HEK293T (cell line): ENCODE measurements at places on chromosomes 5 and 9.

GRCh38 chr5:39624268-39624886 is 199.6 kb upstream of the DAB2 start:
- no peak for DNase-seq

DNA sequence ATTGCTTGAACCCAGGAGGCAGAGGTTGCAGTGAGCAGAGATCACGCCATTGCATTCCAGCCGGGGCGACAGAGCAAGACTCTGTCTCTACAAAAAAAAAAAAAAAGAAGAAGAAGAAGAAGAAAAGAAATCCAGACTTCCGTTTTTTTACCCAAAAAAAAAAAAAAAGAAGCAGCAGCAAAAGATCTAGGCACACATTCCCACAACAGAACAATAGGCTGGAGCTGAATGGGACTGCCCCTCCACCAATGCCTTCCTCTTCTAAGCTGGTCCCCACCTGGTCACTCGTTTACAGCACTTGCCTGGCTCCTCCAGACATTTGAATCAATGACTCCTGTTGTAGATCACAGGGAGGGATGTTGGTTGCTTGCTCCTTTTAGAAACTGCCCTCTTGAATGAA is 1.6 kb upstream of the LMAN2 start:
- no peak for DNase-seq

DNA sequence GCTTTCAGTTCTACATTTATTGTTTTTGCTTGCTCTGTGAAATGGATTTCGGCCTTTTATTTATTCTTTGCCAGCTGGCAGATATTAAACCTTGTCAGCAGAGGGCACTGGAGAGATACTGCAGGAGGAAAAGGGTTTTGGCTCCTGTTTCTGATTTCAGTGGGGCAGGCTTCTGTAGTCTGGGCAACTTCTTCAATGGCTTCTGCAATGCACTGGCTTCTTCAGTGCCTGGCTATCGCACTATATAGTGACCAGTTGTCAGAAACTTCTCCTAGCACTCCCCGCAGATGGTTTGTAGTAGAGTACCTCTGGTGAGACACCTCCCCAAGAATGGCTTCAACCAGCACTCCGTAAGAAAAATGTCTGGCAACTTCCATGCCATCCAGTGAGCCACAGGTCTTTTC is 3.2 kb upstream of the NFX1 start:
- peak; percentile 58 for DNase-seq

GRCh38 chr5:170757182-170757601 is 26.3 kb upstream of the GABRP start:
- no peak for DNase-seq
